Stimulated activated CD8-positive, alpha-beta memory T cell treated with anti-CD3 and anti-CD28 coated beads, Interleukin-15, amount 100 ng/mL, for 4 hours (primary cell): ENCODE measurements at places on chromosomes 5 and 9.

GRCh38 chr5:33840927-33841547 is 50.8 kb downstream of the ADAMTS12 start:
- DNase-seq, result no peak

DNA sequence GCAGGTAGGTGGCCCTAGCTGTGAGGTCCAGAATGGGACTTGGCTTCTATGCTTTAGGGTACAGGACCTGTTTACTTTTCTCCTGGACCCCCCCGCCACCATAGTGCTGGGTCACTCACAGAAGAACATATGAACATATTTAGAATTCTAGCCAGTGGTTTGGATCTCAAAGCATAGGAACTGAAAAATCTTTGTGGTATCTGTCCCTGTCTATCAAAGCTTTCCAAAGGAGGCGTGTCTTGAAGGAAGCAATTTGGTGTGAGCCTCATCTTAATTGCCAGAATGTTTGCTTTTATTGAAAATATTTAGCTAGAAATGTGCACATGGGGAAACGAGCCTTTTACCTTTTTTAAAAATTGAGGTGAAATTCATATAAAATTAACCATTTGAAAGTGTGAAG is 6.2 kb downstream of the PHF2 start:
- no peak for DNase-seq

DNA sequence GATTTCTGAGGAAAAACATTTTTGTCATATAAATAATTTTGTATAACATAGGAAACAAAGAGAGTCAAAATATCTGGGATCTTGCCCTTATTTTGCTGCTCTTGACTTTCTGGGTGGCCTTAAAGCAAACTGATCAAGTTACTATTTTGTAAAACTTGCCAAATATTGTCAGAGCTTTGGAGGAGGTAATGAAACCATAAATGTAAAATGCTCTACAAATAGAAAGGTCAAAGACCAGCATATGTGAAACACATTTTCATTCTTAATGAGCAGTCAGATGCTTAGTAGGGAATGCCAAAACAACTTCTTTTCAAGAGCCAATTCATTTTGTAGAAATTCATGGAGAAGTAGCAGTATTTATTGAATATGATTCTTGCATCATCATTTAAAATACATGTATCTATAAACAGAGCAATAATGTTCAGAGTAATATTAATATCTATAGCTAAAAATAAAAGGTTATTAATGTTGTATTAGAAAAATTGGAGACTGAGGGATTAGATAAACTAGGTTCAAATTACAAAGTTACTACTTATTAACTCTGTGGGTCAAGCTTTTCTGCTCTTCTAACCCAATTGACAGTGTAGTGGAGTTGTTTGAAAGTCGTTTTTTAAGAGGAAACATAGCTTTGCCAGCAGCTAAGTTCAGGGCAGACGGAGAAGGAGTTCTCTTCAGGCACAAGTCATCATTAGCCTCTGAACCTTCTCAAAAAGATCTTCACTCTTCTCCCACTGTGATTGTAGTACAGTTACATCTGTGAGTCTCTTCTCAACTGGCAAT is 2053.1 kb downstream of the EFNA5 start:
- DNase-seq, result no peak

GRCh38 chr9:94870793-94871558 is 144.5 kb downstream of the AOPEP start:
- peak; percentile 9 for DNase-seq

DNA sequence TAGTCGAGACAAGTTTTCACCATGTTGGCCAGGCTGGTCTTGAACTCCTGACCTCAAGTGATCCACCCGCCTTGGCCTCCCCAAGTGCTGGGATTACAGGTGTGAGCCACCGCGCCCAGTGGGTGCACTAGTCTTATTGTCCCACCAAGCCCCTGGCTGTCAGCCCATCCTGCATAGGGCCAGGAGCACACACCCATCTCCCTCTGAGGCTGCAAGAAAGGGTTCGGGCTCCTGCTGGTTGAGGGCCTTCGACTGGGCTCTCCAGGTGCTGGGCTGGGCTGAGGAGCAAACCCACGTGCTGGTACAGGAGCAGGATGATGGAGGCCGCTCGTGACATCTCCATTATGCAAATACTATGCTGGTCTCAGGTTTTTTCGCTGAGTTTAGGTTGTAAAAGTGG is 25.1 kb upstream of the RNF130 start:
- no peak for DNase-seq

GRCh38 chr5:94969174-94969573 is 315.7 kb downstream of the MCTP1 start:
- DNase-seq, result no peak

GRCh38 chr9:87199278-87199677 is 252.0 kb upstream of the GAS1 start:
- no peak for DNase-seq

- no peak for DNase-seq
These were observed 367.8 kb downstream of the IRX2 start for GRCh38 chr5:2383698-2384065.

- no peak for DNase-seq
These were observed 61.4 kb downstream of the FOXD1 start for GRCh38 chr5:73387149-73387591.

GRCh38 chr9:95091601-95092261 is 225.8 kb downstream of the FANCC start:
- DNase-seq, result no peak

DNA sequence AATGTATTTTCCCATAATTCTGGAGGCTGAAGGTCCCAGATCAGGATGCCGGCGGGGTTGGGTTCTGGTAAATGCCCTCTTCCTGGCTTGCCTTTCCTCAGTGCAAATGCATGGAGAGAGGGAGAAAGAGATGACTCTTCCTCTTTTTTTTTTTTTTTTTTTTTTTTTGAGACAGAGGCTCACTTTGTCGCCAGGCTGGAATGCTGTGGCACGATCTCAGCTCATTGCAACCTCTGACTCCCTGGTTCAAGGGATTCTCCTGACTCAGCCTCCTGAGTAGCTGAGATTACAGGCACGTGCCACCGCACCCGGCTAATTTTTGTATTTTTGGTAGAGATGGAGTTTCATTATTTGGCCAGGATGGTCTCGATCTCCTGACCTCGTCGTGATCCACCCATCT is 300.0 kb upstream of the TAS2R1 start:
- no peak for DNase-seq

GRCh38 chr5:138594305-138595058 is 19.3 kb upstream of the HSPA9 start:
- no peak for DNase-seq

DNA sequence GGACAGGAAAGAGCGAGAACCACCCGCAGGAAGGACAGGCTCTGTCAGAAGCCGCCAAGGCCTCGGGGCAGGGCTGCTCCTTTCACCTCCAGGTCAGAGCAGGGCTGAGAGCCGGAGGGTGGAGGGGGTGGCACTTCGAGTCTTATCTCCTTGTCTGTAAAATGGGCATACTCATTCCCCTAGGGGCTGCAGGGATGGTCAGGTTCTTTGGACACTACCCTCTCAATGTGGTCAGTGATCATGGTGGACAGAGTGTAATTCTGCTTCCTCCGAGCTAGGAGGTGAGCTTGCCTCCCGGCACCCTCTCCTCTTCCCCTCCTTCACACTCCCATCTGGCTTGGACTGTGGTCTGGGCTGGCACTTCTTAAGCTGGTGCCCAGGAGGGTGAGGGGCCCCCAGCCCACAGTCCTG is 39.6 kb downstream of the RGS3 start:
- no peak for DNase-seq

- no peak for DNase-seq
These were observed 11.1 kb downstream of the GRIN1 start for GRCh38 chr9:137149942-137150616.

- DNase-seq, result no peak
These were observed 87.5 kb downstream of the DAB2IP start for GRCh38 chr9:121738968-121739367.

GRCh38 chr5:176359658-176360057 is 1.9 kb downstream of the KIAA1191 start:
- DNase-seq, result no peak

DNA sequence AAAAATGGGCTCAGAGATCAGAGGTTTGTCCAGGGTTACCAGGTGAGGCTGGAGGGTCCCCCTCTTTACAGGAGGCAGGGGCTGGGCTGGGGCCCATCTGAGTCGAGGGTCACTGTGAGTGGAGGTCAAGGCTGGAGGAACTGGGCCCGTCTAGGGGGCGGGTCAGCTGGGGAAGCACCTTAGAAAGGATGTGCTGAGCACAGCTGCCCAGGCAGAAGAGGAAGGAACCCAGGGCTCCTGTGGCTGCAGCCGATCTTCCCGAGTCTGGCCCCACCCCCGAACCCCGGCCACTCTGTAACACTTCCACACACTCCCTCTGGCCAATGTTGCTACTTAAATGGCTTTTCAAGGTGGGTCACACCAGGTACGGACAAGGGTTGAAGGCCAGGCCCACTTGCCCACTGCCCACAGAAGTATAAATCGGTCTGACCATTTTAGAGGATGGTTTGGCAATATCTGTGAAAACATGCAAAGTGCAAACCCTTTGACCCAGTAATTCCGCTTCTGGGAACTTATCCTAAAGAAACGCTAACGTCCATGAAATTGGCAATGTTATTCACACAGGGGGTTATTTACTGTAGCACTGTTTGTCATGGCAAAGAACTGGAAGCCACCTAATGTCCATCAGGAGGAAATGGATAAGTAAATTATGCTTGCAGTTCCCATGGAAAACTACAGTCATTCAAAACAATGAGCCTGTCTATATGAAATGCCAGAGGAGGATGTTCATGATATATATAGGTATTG is 30.5 kb upstream of the EEIG1 start:
- DNase-seq, result no peak
